Bronchus fibroblast of lung (primary cell): ENCODE measurements at places on chromosomes 13 and 19. TPM values are rescaled to one million over a fixed set of nuclear protein-coding genes. Genes with fewer than 3 reads are reported as not detected.

DENND1C gene
- not detected in 2 replicates for total RNA-seq

ZNF221 gene
- 1.9 and 3.0 TPM in 2 replicates for total RNA-seq

NCAN gene
- total RNA-seq: not detected in 2 replicates

SLAIN1 gene
- total RNA-seq: 0.15 and 0.17 TPM in 2 replicates

F10 gene
- total RNA-seq: 9.4 and 12.0 TPM in 2 replicates

TMEM238 gene
- 0.17 and 1.8 TPM in 2 replicates for total RNA-seq

CLDND2 gene
- total RNA-seq: 0.89 TPM in 1 of 2 replicates, not detected in the other
